NCI-H82 (cell line): ENCODE measurements at places on chromosomes 4 and X.

DNA sequence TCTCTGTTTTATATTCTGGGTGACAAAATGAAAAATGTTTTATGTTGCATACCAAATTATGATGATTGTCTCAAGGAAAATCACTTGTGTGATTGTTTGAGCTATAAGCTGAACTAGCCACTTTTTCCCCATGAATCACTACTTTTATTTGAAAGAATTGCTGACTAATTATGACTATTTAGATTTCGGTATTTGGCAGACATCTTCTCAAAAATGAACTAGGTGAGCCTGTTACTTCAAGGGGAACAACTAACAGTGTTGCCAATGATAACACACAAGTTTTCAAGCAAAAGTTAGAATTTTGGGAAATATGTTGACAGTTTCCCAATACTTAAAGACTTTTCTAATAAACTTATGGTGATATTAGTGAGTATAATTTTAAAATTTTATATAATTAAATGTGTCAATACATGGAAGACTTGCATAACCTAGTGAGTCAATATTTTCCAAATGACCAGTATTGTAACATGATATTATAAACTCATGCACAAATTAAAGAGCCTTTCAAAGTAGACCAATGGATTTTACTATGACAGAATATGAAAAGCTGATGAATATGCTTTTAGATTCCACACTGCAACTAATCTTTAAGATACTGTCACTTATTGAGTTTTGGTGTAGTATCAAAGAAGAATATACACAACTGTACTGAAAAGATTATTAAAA lies 187.7 kb upstream of the GATB start:
- DNase-seq = no peak

- peak; percentile 4 for DNase-seq
These were observed 251.9 kb upstream of the NR3C2 start for GRCh38 chr4:148693913-148694649.

GRCh38 chr4:69689599-69689998 lies 36.6 kb upstream of the UGT2A1 start:
- DNase-seq = peak; percentile 54

DNA sequence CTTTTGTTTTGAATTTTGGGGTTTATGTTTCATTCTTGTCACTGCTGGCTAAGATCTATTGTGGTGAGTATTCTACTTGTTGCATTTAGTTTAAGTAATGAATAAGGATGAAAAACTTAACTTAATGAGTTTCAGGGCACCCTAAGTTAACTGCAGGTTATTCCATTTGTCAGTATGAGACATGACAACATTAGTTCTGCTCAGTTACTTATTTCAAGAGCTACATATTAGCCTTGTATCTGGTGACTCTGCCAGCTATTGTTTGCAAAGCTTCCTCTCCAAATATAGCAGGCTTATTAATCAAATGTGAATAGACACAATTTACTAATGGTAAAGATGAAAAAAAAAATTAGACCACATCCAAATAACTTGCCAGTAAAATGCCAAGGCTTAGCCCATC lies 567.1 kb downstream of the IL15 start:
- no peak for DNase-seq

- no peak for DNase-seq
These were observed 73.9 kb upstream of the IRF2 start for GRCh38 chr4:184548316-184548647.

- peak; percentile 78 for DNase-seq
These were observed 39.3 kb downstream of the DOCK11 start for GRCh38 chrX:118534716-118535493.

DNA sequence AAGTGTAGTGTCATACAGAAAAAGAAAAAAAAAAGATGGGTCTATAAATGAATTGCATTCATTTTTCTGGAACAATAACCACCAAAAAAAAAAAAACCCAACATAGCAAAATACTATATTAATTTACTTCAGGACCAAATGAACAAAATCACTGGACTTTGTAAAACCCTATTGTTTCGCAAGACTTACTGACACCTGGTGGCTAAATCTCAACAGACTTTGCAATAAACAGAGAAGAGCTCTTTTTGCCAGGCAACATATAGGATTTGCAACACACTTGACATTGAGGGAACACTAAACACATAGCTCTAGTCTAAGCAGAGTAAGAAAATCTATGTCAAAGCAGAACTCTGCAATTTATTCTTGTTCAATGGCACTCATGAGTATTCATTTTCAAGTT lies 990.2 kb downstream of the STPG2 start:
- peak; percentile 49 for DNase-seq

DNA sequence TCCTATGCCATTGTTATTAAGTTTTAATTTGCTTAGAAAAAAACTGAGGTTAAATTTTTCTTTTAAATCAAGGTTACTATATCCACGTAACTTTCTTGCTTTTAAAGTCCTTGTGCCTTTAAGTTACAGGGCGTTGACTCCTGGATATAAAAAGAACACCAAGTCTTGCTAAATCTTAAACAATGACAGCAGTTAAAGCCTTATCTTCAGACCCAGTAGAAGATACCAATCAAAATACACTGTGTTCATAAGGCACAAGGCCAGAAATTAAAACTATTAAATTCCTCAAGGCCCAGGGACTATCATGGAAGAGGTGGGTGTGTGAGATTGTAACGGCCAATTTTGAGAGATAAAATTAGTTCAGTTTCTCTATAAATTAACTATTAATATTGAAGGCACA lies 60.4 kb downstream of the PAGE2 start:
- DNase-seq = no peak

- DNase-seq = peak; percentile 94
These were observed 14.8 kb downstream of the STK32B start for GRCh38 chr4:5066101-5066500.

DNA sequence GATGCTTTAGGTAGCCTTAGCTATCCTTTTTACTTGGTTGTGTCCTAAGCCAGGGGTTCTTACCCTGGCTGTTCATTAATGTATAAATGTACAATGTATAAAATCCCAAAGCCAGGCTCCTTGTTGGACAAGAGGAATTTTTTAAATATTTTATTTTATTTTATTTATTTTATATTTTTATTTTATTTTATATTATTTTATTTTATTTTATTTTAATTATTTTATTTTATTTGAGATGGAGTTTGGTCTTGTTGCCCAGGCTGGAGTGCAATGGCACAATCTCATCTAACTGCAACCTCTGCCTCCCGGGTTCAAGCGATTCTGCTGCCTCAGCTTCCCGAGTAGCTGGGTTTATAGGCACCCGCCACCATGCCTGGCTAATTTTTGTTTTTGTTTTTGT lies 8.1 kb upstream of the SLC2A9 start:
- no peak for DNase-seq

GRCh38 chr4:16843831-16844508 lies 54.5 kb downstream of the LDB2 start:
- DNase-seq = no peak

DNA sequence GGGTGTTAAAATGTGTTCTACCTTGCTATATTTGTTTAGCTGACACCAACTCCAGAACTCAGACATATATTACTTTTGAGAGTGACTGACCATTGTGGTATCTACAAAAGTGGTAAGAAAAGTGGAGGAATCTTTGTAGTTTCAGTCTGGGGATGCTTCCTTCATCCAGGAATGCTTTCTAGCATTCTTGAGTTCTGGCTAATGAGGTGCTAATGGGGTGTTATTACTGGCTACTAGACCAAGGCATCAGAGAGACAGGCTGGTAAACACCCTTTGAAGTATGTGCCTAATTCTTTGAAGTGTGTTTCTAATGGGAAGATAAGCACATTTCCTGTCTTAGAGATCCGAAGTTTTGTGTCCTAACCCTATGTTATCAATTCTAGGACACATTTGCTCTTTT lies 310.4 kb downstream of the SPRY1 start:
- no peak for DNase-seq

DNA sequence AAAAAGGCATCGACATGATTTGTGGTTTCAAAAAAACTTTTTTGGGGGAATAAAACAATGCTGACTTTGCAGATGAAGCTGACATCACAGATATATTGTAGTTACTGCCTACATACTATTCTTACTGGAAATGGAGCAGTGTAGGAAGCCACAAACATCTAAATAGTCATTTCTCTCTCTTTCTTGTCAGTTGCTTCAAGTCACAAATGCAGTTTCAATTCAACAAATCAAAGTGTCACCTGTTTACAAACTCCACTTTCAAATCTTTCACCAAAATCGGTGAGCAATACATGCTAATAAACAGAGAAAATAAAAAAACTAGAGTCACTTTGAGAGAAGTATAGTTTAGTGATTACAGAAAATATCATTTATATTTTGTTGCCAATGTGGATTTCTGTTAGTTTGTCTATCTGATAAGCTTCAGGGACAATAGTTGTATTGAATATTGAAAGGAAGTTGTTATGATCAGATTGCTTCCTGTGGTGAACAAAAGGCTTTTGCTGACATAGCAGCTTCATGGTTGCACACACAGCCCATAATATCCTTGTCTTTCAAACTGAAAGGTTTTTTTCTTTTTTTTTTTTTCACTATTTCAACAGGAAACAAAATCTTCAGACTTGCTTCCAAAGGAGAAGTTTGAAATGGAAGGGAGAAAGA lies 49.7 kb upstream of the PTPN13 start:
- DNase-seq = no peak

DNA sequence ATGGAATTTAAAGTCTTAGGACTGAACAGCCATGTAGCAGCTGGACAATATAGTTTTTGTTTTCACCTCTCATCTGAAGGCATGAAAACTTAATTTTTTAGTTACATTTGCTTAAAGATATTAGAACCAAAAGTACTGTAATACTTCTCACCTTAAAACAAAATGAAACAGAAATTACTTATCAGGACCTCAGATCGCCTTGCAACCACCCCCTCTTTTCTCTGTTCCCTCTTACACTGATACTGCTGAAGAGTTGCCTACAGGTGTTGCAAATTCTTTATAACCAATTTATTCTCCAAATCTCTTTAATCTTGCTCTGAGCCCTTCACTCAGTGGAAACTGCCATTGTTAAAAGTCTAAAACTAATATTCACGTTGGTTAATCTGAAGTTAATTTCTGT lies 145.0 kb downstream of the SPCS3 start:
- no peak for DNase-seq

DNA sequence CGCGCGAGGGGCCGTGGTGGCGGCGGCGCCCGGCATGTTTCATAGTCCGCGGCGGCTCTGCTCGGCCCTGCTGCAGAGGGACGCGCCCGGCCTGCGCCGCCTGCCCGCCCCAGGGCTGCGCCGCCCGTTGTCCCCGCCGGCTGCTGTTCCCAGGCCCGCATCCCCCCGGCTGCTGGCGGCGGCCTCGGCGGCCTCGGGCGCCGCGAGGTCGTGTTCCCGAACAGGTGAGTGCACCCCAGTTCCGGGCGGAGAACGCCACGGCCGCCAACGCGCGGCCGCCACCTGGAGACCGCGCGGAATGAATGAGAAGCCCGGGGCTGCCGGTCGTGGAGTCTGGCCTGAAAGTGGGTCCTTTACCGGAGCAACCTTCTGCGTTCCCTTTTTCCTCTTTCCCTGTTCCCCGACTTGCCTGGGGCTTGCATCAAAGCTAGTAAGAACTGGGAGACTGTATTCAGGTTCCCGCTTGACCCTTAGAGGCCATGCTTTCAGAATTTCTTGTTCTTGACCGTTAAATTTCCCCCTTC lies 429 bp downstream of the NOCT start:
- peak; percentile 52 for DNase-seq

DNA sequence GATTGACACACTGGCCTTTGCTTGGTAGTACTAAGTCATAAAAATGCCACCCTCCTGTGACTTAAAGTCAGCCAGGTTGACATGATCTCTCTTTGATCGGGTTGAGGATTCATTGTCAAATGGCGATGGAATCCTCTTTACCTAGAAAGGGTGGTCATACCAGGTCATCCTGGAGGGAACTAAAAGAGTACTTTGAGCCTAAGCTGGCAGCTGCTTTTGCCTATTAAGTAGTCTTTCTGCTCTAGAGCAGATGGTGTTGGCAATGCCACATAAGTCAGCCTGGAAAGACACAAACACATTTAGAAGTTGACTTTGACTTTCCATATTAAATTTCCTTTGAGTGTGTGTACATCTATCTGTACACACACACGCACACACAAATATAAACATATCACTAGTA lies 39.2 kb upstream of the C4orf54 start:
- peak; percentile 84 for DNase-seq

- DNase-seq = peak; percentile 40
These were observed 74.7 kb downstream of the TRAM1L1 start for GRCh38 chr4:117010671-117011070.

DNA sequence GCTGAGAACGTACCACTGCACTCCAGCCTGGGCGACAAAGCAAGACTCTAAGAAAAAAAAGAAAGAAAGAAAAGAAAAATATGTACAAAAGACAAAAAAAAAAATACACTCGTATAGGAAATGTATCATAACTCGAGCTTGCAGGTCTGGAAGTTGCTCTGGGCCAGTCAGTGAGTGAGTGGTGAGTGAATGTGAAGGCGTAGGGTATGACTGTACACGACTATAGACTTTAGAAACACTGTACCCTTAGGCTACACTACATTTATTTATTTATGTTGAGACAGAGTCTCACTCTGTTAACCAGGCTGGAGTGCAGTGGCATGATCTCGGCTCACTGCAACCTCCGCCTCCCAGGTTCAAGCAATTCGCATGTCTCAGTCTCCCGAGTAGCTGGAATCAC lies 29.4 kb downstream of the EVC2 start:
- DNase-seq = no peak

DNA sequence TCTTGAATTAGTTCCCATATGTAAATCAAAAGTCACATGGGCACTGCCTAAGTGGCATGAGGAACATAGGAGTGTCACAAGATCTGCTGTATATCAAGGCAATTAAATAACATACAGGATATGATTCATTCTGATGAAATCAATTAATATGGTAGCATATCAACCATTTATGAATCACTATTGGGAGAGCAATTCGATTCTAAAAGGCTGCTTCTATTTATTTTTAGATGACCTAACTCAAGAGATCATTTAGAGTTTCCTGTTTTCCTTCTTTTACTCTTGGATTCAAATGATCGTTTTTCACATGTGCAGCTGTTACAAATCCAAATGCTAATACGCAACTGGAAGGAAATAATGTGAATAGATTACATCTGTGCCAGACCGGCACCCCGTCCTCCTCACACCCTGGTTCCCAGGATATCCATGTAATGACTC lies 81.9 kb downstream of the HCCS start:
- no peak for DNase-seq

DNA sequence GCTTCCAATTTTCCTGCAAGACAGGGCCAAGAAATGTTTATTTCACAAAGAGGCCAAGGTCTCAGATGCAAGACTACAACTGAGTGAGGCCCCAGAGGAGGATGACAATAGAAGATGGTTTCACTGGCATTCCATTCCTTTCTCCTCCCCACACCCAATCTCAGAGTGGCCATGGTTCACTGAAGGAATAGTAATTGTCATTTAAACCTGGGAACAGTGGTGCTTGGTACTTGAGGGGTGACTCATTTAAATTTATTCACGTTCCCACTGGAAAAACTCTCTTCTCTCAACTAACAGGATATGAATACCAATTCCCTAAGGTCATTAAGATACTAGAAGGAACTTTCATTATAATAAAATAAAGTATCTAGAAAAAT lies 35.3 kb upstream of the CXCL8 start:
- DNase-seq = no peak

GRCh38 chrX:135740681-135741149 lies 27.3 kb downstream of the CT45A1 start:
- no peak for DNase-seq
